ENCODE measurements at places on chromosomes 7 and 10. TPM values are rescaled to one million over a fixed set of nuclear protein-coding genes. Genes with fewer than 3 reads are reported as not detected.

SLC29A4 gene
- polyA plus RNA-seq, result 54.3 TPM

DNA sequence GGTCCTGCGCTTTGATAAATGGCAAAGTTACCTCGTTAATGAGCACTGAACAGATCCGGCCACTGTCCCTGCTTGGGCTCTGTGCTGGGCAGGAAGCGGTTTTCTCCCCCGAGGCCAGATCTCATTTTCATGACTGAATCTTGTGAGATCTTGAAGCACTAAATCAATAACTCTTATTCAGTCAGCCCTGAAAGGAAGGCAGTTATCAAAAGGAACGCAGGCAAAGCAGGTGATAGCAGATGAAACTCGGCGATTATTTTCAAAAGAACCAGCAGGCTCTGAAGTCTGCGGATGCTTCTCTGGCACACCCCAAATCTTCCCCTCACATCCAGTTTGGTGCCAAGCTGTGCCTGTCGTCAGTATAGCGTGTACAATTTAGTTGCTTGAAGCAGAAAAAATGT lies 228.7 kb downstream of the BAMBI start:
- DNase-seq, result no peak

GRM8 gene
- polyA plus RNA-seq, result 0.15 TPM

GBX1 gene
- 2.4 TPM for polyA plus RNA-seq

DNA sequence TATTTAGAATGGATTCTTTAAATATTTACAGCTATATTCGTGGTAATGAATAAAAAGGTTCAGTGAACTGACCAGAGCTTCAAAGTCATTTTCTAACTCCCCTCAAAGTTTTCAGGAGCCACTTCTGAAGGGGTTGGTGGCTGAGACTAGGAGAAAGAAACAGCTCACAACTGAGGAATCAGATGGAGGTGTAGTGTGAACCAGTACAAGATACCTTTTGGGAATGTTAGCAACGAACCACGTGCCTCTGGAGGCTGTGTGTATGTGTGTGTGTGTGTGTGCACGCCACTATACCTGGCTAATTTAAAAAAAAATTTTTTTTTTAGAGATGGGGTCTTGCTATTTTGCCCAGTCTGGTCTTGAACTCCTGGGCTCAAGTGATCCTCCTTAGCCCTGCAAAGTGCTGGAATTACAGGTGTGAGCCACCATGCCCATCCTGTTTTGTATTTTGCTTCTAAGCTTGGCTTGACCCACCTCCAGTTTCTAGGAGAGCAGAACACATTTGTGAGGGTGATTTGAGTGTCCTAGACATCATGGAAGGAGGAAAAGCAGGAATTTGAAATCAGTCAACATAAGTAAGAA lies 9.5 kb upstream of the TAF3 start:
- no peak for DNase-seq

- peak; percentile 77 for DNase-seq
Observed at GRCh38 chr10:76667408-76668370, 969.9 kb downstream of the KCNMA1 start.

CHRM2 gene
- 0.34 TPM for polyA plus RNA-seq

DNA sequence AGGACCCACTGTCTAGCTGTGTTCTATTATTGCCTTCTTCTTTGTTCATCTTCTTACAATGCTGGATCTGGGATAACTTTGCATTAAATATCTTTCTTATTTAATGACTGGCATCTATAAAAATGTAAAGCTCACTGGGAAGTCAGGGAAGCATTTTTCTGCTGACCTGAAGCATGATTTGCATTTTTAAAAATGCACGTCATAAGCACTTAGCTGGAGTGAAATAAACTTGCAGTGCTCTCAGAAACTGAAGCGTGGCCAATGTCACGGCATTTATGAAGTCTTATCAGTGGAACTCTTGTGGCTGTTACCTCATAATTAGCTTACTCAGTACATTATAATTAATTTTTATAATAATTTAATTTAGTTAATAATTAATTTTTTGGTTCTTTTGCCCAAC lies 59.1 kb downstream of the FRMD4A start:
- no peak for DNase-seq

DNA sequence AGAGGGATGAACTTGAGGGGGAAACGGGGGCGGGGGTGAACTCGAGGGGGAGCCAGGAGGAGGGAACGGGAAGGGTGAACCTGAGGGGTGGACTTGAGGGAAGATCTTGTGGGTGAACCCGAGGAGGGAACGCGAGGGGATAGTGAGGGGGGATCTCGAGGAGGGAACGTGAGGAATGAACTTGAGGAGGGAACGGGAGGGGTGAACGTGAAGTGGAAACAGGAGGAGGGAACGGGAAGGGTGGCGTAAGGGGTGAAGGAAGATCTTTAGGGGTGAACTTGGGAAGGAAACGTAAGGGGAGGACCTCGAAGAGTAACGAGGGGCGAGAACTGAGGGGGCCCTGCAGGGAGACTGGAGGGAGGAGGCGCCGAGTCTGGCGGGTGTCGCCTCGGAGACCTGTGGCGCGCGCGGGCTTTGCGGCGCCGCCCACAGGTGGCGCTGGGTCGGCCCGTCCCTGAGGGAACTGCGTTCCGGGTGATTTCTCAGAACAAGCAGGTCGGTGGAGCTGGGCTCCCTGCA lies 651 bp downstream of the MYO3A start:
- DNase-seq, result peak; percentile 18

DNA sequence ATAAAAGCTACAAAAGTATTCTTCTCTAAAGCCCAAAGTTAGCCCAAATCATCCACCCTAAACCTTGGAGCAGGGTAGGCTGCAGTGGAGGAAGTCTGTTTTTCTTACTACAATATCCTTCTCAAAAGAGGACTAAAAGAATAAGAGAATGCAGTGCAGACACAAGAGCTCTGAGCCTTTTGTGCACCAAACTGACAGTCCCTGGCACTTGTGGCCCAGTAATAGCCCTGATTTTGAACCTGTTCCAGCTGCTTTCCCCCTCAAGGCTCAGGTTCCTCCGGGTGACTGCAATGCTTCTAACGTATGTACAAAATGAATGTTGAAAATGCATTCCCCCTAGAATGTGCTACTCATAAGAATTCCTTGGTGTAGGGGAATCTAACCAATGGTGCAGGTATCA lies 154.4 kb downstream of the JAZF1 start:
- DNase-seq, result no peak

PRF1 gene
- 1.8 TPM for polyA plus RNA-seq

DNA sequence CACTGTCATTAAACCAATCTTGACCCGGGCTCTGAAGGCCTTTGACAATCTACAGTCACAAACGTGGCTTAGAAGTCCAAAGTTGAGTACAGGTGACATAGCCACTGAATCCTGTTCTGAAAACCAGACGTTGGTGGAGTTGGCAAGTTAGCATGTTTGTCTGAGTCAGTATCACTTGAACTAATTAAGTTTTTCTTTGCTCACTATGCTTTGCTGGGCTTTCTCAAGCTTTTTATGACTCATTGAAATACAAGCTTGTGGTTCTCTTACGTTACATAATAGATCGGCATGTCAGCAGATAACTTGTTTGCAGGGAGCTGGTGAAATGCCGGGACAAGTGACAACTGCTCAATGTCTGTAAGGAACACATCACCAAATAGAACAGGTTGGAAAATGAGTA lies 53.8 kb downstream of the ARL5B start:
- DNase-seq, result no peak

DNA sequence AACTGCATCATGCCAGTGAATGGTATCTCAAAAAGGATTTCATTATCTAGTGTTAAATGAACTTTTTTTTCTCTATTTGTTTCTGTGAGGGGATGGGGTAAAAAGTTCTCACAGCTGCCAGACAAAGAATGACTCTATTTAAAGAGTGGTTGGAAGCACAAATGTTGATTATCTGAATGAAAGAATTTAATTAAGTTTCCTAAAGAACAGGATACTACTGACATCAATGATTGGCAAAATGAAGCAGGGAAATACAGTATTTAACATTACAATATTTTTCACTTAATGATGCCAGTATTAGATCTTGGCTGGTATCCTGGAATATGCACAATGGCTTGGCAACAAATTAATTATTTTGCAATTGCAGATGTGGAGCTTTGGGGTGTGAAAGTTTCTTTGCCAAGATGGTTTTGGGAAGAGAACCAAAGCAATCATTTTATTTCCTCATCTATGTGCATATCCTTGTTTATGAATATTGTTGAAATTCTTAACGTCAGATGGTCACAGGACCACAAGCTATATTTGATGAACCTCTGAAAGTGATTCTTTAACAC lies 336.8 kb downstream of the ARL4A start:
- no peak for DNase-seq

GRCh38 chr7:24932815-24933214 lies 47.2 kb downstream of the OSBPL3 start:
- DNase-seq, result no peak

HGF gene
- polyA plus RNA-seq, result 8.3 TPM

DNA sequence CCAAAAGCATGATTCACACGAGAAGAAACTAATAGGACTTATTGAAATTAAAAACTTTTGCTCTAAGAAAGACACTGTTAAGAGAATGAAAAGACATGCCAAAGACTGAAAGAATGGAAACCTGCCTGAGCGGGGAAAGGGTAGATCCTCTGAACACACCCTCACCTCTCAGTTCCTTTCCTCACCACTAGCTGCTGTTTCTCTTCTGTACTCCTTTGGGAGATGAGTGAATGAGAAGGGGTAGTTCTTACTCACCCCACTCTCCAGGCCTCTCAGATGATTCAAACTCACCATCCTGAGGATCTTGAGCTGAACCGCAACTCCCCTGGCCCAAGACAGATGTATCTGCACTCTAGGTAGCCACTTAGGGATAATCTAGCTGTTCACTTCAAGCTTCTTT lies 41.9 kb downstream of the IQUB start:
- DNase-seq, result no peak

DNA sequence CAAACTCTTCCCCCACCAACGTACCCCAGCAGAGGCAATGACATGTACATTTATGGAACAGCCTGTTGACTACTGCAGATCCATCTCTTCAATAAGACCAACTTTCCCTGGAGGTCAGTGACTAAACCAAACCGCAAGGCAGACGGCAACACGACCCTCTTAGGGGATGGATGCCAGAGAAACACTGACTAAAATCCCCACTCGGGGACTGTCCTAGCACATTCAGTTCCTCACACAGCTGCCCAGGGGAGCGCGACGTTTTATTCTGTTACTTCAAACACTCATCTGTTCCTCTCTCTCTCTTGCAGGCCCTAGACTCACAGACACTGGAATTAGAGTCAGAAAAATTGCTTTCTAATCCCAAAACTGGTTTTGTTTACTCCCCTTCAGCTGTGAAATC lies 146.5 kb upstream of the PRSS1 start:
- no peak for DNase-seq

UCMA gene
- polyA plus RNA-seq, result 1.6 TPM

SPDYE11 gene
- polyA plus RNA-seq, result 0.14 TPM

- DNase-seq, result no peak
Observed at GRCh38 chr10:96758423-96758822, 38.1 kb upstream of the PIK3AP1 start.

TCTN3 gene
- polyA plus RNA-seq, result 23.8 TPM

GRCh38 chr7:73526896-73527821 lies 5.1 kb upstream of the BAZ1B start:
- no peak for DNase-seq

- no peak for DNase-seq
Observed at GRCh38 chr10:118339111-118339510, 3.0 kb downstream of the FAM204A start.

- no peak for DNase-seq
Observed at GRCh38 chr10:86331861-86332260, 34.7 kb downstream of the GRID1 start.

NRBF2 gene
- 17.5 TPM for polyA plus RNA-seq

HOXA9 gene
- 48.1 TPM for polyA plus RNA-seq

ADAM8 gene
- 1.2 TPM for polyA plus RNA-seq

GRCh38 chr10:10515479-10516204 lies 502.0 kb upstream of the CELF2 start:
- no peak for DNase-seq

DNA sequence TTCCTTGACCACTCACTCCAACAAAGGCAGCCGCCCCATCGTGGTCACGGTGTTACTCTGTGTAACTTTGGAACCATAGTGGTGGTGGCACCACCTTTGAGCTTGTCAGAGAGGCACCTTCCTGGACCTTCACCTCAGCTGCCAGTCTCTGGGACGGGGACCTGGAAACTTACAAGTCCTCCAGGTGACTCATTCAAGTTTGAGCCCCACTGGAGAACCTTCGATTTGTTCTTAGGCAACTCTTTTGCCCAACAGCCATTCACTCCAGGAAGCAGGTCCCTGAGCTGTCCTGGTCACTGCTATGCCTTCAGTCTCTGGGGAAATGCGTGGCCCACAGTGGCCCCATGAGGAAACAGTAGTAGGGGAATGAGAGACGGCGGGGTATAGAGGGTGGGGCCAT lies 17.2 kb downstream of the STX1A start:
- no peak for DNase-seq

Data from muscle of arm (tissue), 14 donors.